Activated gamma-delta T cell treated with Interleukin-2 at 50 U/mL for 16 hours (primary cell): ENCODE measurements at places on chromosomes 7 and 10.

- peak; percentile 5 for DNase-seq
Measured at GRCh38 chr10:43225787-43226153, 41.1 kb downstream of the RASGEF1A start.

- DNase-seq, result no peak
Measured at GRCh38 chr7:149821191-149822148, 16.7 kb upstream of the ZNF862 start.

DNA sequence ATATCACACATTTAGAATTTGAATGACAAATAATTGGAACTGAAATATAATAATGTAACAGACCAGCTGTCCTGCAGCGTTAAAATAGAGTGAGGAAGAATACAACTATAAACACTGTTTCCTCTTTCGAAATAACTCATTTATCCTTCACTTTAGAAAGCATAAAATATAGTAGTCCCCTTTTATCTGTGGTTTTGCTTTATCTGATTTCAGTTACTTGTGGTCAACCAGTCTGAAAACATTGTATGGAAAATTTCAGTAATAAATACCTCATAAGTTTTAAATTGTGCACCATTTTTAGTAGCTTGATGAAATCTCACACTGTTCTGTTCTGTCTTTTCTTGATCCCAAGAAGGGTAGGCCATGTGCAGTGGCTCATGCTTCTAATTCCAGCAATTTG lies 31.7 kb downstream of the POLR1F start:
- DNase-seq, result no peak

GRCh38 chr10:78176320-78177317 lies 143.0 kb downstream of the RPS24 start:
- no peak for DNase-seq

- DNase-seq, result no peak
Measured at GRCh38 chr10:106251573-106251972, 912.9 kb downstream of the SORCS1 start.

GRCh38 chr10:60479305-60480020 lies 89.8 kb upstream of the ANK3 start:
- DNase-seq, result no peak

DNA sequence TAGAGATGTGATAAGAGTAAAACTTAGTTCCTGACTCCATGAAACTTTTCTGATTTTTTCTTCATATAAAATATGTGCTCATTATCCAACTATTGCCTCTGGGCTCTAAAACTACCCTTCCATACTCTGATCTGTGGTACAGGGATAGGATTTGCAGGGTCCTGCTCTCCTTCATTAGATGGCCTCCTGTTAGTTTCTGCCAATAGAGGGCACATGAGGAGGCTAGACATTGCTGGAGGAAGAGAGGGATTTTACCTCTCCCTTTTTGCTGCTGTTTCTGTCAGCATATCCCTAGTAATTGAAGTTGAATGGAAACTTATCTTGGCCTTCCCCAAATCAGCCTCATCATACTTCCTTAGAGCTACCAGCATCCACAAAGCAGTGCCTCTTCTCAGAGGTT lies 269.4 kb downstream of the NXPH1 start:
- no peak for DNase-seq

- no peak for DNase-seq
Measured at GRCh38 chr7:98556288-98556687, 60.8 kb upstream of the NPTX2 start.

DNA sequence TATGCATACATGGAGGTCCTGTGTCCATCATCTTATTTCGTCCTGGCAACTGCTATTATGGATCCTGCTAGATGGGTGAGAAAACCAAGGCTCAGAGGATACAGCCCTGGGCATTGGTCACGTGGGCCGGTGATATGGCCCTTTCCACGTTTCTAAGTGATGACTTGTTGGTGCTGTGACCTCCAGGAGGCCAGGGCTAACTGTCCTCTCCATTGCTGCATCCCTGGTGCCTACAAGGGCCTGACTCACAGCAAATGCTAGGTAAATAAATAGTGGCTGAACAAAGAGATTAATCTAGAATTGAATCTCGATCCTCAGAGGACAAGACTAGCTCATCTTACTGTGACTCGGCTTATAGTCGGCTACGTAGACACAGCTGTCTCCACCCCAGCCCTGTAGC lies 78.6 kb downstream of the FAM53B start:
- DNase-seq, result no peak

DNA sequence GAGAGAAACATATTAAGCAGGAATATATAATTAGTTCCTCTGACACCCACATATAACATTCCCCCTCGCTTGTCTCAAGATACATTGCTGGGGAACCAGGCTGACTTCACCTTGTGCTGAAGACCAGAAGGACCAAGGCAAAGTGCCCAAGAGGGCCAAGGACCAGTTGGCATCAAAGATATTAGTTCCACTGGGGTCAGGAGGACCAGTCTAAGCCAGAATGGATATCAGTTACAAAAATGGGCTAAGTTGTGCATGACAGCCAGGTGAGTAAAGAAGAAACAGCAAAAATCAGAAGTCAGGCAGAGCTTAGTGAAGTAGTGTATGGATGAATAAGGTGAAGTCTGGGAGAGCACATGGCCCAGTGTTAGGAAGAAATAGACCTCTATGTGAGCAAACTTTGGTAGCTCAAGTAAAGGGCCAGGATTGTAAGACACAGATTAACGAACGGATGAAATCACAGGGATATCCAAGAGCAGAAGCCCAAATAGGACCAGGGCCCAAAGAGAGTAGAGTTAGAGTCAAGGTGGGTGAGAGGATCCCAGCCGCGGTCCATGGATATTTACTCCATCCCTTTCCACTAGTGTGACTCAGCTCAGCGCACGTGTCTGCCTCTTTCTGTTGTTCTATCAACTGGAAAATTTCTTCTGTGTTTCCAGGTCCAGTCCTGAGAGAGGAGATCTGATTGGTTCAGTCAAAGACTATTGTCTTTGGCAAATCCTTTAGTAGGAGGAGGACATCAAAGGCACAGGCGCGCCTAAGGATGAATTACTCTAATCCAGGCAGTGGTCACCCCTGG lies 5.0 kb downstream of the CALD1 start:
- no peak for DNase-seq
